ENCODE measurements at places on chromosomes 6 and 20.

DNA sequence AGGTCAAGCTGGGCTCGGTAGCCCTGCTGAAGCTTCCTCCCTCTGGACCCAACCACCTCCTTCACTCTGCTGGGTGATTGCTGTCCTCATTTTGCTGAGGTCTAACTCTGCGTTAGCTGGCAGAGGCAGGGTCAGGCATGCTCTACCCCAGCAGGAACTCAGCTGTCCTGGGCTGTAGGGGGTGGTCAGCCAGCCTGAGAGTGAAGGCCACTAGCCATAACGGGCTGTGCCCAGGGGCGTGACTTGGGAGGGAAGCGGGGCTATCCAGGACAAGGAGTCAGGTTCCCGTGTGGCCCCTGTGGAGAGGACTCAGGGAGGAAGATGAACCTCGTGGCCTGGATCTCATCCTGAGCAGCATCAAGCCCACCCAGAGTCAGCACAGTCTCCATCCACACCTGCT is 761 bp downstream of the CST5 start:
- DNase-seq: no peak

DNA sequence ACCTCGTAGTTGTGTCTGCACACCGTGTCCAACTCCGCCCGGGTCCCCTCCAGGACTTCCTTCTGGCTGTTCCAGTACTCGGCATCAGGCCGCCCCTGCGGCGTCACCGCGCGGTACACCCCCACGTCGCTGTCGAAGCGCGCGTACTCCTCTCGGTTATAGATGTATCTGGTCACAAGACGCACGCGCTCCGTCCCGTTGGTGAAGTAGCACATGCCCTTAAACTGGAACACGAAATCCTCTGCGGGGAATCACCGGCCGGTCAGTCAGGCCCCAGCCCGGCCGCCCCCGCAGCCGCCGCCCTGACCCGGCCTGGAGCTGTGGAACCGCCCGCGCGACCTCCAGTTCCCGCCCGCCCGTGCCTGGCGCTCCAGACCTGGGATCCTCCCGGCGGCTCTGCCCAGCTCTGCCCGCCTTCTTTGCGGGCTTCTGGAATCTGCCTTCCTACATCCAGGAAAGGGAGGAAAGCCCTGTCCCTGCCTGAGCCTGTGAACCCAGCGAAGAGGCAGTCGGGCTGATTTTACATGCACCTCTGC is 1.6 kb downstream of the HLA-DQB1 start:
- DNase-seq: no peak

DNA sequence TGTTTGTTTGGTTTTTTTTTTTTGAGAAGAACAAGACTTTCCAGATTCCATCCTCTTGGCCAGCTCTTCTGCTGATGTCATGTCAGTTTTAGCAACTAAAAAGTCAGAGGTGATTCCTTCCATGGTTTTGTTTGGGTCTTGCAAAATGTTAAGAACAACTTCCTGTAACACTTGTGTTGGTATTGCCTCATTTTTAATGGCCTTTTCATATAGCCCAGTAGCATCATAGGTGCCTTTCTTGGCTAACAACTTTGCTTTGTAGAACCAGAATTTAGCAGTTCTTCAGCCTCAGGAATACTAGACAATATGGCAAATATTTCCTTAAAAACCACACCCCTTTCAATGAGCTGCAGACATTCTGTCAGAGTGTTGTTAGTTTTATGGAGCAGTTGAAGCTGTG is 99.5 kb upstream of the SIRPG start:
- DNase-seq: no peak

GRCh38 chr6:160163425-160163824 is 41.8 kb downstream of the SLC22A1 start:
- no peak for DNase-seq

- DNase-seq: no peak
Observed at GRCh38 chr6:137389150-137389704, 105.0 kb downstream of the OLIG3 start.
